ENCODE measurements at places on chromosomes 13 and 19.

DNA sequence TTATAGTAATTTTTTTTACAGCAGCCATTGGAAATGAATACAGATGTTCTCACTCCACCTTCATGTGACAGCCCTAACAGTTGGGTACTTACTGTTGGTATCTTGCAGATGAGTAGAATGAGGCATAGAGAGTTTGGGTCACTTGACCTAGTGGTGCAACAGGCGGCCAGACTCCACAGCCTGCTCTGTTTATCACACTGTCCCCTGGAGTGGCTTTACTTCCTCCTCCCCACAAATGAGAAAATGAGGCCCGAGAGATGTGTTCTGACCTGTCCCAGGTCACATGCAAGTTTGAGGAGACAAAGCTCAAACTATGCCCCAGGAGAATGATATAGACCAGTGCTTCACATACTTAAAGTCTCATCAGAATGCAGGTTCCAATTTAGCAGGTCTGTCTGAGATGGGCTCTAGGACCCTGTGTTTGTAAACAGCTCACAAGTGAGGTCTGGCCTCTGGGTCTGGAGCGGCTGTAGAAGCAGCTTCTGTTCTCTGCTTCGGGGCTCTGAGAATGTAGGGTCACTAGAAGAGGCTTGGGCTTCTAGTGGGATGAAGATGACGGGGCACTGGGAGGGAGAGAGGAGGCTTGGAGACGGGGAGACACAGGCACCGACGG lies 37.4 kb upstream of the RCBTB2 start:
- no peak for DNase-seq

DNA sequence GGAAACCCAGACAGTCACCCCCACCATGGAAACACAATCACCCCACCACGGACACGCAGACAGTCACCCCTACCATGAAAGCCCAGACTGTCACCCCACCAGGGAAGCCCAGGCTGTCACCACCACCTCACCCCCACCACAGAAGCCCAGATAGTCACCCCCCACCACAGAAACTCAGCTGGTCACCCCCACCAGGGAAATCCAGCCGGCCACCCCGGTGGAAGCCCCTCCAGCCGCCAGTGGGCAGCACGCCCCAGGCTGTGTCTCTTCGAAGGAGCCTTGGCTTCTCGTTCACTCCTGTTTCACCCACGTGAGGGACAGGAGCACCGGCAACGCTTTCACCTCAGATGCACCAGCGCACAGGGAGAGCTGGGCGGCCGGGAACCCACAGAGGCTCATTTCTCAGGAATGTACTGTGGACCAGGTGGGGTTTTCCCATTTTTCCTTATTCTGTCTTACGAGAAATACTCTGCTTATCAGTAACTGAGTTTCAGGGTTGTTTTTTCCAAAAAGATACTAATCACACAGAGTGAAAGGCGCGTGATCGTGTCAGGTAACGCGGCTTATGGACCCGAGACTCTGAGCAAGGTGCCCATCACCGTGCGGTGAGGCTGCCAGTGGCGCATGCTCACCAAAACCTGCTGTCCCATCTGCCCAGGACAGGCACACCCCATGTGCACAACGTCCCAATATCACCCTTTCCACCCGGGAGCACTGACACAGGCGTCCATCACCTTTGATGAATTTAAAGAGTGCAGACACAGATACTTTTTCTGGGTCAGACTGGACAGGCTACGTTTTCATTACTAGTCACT lies 28.0 kb downstream of the CARS2 start:
- no peak for DNase-seq

DNA sequence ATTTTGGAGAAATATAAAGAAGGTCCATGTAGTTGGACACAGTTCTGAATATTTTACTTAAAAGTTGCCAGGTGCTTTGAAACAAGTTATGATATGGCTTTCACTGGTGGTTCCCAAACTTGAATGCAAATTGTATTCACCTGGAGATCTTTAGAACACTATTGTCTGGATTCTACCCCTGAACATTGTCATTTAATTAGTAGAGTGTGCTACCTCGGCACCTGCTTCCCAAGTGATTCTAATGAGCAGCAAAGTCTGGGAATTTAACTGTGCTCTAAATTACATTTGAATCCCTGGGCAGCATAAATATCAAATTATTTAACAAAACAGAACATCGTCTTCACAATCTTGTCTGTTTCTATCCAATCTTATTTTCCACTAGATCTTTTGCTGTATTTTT lies 2483.3 kb downstream of the PCDH9 start:
- no peak for DNase-seq

GRCh38 chr19:33730858-33731607 lies 65.6 kb upstream of the KCTD15 start:
- no peak for DNase-seq

DNA sequence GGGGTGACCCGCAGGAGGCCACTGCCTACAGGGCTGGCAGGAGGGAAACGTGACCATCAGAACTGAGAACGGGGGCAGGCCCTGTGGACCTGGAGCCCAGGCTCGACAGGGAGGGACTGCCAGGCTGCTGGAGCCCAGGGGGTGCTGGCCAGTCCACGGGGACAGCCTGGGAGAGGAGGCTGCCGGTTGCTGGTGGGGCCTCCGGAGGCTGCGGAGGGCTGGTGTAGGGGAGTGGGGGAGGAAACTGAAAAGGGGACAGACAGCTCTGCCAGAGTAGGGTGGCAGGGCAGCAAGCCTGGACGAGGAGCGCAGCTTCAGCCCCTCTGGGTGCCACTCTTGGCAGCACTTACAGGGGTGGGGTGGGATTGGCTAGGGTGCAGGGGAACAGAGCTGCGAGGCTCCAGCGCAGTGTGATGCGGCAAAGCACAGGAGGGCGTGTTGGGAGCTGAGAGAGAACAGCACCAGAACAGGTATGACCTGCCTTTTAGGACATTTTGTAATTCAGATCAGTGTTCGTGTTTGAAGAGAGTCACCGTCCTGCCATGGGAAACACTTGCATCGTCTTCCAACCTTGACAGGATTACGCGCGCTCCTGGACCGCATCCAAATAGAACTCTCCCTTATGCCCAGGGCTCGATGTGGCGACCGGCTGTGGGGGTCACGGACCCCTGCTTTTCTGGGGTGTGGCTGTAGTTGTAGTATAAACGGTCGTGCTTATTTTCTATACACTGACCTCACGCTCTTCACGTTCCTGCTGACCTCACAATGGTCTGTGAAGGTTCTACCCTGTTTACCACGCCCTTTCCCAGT lies 19.9 kb upstream of the ARHGEF7 start:
- DNase-seq, result no peak

DNA sequence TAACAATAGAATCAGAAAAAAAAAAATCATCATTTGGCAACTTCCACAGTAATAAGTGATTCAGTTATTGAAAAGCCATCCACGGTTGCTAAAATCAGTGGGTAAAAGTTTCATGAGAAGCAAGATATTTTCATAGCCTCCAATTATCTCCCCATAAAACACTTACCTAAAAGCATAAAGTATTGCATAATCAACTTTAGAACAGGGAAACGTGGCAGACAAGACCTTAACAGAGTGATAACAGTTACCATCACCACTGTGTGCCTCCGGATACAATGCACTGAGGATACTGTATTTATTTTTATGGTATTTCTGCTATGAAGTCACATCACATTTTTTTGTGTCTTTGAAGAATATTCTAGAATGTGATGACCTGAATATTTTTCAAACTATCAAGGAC lies 37.0 kb downstream of the ABCC4 start:
- DNase-seq, result no peak

DNA sequence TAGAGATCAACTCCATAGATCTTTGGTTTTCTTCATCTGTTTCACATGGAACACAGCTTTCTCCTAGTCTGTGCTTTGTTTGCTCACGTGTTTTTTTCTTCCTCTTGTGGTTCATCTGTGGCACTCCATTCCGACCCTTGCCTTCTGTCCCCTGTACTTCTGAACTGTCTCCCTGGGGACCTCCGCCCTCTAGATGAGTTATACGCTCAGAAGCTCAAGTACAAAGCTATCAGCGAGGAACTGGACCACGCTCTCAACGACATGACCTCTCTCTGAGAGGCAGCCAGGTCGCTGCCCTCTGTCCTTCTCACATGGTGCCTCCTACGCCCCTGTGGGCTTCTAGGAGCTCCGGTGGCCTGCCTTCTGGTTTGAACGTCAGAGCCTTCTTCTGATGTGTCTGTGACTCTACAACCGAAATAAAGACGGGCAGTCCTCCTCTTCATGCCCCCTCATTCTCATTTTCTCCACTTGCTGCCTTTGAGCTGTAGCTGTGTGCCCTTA lies 16.6 kb upstream of the RAB8A start:
- no peak for DNase-seq

GRCh38 chr13:63578796-63579195 lies 2163.1 kb upstream of the PCDH20 start:
- no peak for DNase-seq

- DNase-seq, result no peak
Measured at GRCh38 chr13:24670961-24671381, 9.2 kb upstream of the ATP12A start.

- no peak for DNase-seq
Measured at GRCh38 chr19:55777528-55777927, 8.6 kb downstream of the RFPL4AL1 start.

DNA sequence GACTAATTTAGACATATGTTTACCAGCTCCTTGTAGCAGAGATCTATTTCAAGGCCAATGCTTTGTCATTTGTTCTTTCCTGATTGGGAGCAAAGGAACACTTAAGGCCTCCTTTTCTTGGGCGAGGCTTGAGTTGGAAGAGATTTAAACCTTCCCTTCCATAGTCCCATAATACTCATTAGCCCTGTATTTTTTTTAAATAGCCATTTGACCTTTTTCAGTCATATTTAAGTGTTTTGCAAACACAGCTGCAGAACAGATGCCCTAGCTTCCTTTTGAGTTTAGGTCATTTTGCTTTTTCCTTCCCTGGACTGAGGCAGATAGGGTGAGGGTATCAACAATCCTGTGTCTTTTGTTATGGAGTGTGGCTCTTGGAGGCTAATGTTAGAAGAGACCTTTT lies 198.3 kb downstream of the NBEA start:
- DNase-seq, result no peak

DNA sequence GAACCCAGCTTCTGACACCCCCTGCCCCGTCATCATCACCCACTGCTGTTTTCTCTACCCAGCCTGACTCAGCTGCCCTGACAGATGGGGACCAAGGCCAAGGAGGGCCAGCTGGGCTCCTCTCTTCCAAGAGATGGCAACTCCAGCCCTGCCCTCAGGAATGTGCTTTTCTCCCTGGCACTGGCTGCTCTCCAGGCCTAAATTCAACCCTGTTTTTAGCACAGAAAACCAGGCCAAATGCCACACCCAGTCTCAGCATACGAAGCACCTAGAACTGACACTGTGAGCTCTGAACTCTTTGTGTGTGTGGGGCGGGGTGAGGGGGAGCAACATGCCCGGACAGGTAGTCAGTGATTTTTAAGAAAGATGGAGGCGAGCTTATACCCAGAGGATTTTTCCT lies 23.4 kb upstream of the IGFL1 start:
- DNase-seq, result no peak

DNA sequence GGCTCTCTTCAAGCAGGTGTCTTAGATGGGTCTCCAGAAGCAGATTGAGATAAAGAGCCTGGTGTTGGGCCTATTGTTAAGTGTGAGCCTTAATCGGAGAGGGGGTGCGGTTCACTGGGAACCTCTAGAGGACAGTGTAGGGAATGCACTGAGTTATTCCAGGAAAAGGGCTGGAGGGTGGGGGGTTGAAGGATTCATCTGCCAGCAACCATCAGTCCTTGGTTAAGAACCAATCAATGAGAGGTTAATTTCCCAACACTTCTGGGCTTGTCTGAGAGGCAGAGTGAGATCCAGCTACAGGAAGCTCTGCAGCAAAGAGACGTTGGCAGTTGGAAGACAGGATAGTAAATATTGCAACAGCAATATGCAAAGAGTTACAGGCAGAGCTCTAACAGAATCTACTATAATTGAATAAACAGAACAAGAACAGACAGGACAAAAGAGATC lies 28.7 kb downstream of the CYP4F2 start:
- DNase-seq, result peak; percentile 43

DNA sequence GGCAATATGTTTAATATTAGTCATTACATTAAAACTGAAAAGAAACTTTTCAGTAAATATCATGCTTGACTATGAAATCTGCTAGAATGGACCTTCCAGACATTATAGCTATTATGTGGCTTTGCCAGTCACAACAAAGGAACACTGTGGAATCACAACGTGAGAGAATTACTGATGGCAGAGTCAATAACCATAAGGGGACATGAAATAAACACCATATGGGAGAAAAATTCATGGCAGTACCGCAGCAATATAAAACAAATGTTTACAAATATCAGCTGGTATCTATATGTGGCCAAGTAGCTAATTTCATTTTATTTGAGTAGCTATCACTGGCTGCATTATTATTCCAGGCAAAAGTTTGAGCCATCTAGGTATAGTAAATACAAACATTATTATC lies 1818.6 kb downstream of the PCDH9 start:
- DNase-seq, result no peak

DNA sequence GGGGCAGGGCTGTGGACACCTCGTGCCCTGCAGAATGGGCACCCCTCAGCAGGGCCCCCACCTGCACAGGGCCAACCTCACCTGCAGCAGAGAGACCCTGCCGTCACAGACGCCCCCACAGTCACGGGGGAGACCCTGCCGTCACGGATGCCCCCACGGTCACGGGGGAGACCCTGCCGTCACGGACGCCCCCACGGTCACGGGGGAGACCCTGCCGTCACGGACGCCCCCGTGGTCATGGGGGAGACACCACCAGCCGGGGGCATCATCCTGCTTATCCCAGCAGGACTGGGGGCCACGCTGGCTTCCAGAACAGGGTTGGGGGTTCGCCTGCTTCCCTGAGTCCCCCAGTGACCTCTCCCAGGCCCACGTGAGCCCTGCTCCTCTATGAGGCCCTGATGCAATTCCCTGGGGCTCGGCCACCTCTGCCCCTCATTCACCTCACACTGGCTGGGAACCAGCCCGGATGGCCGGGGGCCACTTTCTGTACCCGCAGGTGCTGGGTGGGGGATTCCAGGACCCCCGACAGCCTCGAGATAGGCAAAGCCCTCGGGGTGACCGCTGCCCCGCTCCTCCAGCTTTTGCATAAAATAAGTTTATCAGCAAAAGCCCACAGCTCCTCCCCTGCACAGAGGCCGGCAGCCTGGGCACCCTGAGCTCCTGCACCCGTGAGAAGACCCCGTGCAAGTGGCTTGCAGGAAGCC lies 23.6 kb downstream of the SBNO2 start:
- no peak for DNase-seq

- no peak for DNase-seq
Measured at GRCh38 chr13:112443191-112443994, 67.2 kb downstream of the SPACA7 start.

DNA sequence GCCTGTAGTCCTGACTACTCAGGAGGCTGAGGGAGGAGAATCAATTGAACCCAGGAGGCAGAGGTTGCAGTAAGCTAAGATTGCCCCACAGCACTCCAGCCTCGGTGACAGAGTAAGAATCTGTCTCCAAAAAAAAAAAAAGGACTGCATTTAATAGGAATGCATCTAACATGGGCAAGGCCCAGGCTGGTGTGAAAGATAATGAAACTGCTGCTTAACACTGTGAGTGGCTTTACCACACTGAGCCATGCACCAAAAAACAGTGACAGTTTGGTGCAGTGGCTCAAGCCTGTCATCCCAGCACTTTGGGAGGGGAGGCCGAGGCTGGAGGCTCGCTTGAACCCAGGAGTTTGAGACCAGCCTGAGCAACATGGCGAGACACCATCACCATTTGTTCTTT lies 8.6 kb downstream of the GTF2F1 start:
- no peak for DNase-seq

GRCh38 chr13:73661066-73661465 lies 473.1 kb downstream of the KLF12 start:
- DNase-seq, result no peak

- DNase-seq, result no peak
Measured at GRCh38 chr13:108444448-108444847, 174.9 kb downstream of the TNFSF13B start.
